NCI-H2081 treated with DMSO at 0.1 percent for 48 hours (cell line): ENCODE measurements at places on chromosomes 12 and 14.

- DNase-seq, result no peak
These were observed 1.4 kb downstream of the SERPINA9 start for GRCh38 chr14:94474581-94475031.

DNA sequence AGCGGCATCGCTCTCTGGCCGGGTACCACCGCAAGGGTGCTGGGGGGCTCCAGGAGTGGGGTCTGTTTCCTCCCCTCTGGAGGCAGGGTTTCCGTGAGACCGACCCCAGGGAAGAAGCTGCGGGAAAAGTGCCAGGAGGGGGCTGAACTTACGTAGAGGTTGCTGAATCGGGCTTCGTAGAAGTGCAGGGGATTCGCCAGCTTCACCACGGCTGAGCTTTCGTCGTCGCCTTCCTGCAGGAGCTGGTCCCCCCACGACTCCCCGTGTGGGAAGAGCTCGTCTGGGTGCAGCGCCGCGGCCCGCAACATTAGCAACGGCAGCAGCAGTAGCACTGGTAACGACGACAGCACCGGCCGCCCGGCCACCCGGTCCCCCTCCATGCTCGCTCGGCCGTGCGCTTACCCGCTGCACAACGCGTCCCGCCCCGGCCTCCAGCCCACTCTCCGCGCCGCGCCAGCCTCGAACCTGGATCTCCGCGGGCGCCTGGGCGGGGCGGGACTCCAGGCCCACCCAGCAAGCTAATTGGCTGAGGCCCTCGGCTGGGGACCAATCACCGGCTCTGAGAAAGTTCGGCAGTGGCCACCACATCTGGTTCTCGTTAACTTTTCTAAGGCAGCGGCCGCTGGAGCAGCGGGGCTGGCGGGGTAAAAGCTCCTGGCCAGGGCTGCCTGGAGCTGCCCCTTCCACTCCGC lies at the start of gene NID2:
Gene NID2, minus strand, starts transcription at position 445 of the 692 bp plus-strand sequence. Its CDS starts 65 bp downstream, at position 380.
- no peak for DNase-seq

DNA sequence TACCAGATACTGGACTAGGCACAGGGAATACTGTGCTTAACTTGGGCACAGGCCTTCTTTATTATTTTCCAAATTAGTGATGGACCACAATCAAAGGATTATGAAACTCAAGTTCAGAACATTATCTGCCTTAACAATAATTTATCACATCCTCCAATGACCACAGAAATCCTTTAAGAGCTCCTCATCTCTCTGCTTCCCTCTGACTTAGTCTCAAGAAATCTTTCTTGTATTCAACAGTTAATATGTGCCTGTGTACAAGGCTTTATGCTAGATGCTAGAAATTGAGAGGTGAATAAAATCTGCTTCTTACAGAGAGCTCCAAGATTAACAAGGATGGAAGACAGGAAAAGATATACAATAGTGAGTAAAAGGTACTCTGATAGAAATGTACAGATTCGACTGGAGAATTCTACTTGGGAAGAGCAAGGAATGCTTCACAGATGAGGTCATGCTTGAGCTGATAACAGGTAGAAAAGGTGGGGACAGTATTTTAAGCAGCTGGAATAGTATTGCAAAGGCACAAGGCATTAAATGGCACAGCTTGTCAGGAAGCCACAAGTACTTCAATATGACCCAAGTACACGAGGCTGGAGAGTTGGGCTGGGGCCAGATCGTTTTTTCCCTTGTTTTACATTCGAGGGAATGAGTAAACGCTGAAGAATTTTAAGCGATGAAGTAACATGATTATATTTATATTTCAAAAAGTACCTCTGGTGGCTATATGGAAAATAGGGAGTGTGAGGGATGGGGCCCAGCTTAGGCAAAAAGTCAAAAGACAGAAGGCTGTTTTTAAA lies 55.1 kb upstream of the ARID2 start:
- DNase-seq, result no peak

DNA sequence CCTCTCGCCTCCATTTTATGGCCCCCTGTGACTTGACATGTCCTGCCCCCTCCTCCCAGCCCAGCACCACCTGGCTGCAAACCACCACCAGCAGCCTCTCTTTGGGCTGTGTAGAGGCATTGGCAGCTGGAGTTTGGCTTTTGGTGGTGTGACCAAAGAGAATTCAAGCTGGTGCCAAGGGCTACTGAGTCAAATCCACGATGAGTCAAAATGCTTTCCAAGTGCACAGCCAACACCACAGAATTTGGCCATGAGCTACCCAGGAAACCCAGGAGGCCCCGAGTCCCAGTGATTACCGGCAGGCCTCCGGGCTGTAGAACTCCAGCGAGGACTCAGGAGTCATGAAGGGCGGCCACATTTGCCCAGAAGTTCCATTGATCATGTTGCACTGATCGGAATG lies 53.8 kb downstream of the SCARB1 start:
- no peak for DNase-seq

- DNase-seq, result no peak
These were observed 223.0 kb downstream of the BTG1 start for GRCh38 chr12:91922674-91923073.

DNA sequence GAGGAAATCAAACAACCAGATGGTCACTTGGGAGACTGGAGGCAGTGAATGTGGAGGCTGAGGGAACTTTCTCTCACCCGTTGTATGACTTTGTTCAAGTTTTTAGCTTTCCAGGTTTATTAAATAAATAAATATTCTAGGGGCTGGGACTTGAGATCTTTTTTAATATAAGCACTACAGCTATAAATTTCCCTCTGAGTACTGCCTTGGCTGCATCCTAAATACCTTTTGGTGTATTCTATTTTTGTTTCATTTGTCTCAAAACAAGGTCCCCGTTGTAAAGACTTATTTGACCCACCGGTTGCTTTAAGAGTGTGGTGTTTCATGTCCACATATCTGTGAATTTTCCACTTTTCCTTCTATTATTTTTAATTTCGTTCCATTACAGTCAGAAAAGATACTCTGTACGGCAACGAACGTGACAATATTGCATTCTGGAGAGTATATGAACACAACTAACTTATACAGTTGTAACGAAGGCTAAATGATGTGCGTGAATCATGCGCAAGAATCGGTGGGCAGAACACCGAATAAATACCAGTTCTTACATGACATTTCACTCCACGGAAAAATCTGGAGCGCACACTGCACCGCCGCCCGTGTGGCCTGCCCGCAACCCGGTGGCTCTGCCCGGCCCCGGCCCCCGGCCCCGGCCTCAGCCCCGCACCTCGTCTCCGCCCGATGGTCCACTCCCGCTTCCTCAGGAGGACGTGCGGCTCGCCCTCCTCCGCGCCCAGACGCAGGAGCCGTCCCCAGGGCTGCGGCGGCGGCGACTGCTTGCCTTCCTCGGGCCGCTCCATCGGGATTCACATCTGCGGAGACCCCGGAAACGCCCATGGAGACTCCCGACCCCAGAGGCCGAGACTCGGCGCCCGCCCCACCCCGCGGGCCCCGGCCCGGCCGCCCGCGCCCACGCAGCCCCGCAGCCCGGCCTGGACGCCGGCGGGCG lies 602 bp downstream of the CHFR start:
- DNase-seq, result no peak

- DNase-seq, result no peak
These were observed 295.6 kb upstream of the FLRT2 start for GRCh38 chr14:85234156-85235025.

GRCh38 chr12:75439930-75440329 lies 40.6 kb upstream of the GLIPR1 start:
- DNase-seq, result no peak
